Activated T-cell treated with anti-CD3 and anti-CD28 coated beads for 24 hours (primary cell): ENCODE measurements at places on chromosomes 11 and 22.

- no peak for DNase-seq
These were observed 22.5 kb upstream of the SYT8 start for GRCh38 chr11:1812274-1812673.

DNA sequence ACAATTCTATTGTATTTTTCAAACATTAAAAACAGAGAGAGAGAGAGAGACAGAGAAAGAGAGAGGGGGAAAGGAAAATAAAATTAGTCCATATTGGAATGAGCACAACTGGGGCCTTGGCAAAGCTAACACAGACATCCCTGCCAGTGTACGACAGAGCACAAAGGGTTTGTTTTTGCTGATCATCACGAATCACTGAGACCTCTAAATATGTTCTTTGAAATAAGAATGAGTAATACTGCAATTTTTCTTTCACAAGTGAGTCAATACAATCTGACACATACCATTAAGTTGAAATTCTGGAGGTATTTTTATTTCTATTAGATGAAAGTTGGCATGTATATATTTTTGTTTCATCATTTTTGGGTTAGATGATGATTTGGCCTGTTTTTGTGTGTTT is 27.0 kb upstream of the LRRC4C start:
- no peak for DNase-seq

DNA sequence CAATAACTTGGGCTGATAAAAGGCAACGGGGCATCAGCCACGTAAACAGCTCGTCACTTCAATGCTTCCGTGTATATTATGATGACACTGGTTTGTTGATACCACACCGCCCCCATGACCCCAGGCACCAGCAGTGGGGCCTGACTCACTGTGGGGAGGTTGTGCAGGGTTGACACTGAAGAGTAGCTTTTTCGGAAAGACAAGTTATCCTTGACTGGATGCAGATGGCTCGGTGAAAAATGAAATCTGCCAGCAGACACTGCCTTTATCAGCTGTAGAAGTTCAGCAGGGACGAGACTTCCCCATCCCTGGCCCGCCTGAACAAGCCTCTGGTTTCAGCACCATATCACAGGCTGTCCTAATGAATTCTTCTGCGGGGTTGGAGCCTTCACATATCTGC is 55.6 kb downstream of the WT1 start:
- no peak for DNase-seq

GRCh38 chr11:36409152-36409816 is 100.8 kb downstream of the TRAF6 start:
- no peak for DNase-seq

GRCh38 chr11:57428643-57429042 is 1.7 kb upstream of the SLC43A3 start:
- no peak for DNase-seq

DNA sequence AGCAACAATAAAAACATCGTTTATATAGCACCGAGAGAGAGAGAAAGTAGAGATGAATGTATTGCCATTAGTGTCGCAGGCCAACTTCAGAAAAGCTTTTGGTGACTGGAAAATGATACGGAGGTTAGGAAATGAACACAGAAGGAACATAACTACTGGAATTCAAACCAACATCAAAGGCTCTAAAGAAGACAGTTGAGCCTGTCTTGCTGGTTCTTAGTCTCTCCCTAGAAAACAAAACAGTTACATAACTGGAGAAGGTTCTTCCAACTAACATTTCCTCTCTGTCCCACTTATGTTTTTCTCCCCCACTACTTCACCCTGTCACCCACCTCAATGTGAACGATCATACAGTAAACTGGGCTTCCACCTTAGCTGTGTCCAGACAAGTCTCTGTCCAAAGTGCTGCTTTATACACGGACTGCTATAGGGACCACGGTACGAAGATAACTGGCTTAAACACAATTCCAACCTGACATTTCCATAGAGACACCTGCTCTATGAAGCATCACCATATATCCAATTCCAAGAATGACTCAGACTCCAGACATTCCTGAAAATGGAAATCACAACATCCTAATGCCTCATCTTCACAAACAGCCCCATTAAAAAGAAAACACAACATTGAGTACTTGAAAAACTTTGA is 85.2 kb upstream of the ARHGAP32 start:
- no peak for DNase-seq

DNA sequence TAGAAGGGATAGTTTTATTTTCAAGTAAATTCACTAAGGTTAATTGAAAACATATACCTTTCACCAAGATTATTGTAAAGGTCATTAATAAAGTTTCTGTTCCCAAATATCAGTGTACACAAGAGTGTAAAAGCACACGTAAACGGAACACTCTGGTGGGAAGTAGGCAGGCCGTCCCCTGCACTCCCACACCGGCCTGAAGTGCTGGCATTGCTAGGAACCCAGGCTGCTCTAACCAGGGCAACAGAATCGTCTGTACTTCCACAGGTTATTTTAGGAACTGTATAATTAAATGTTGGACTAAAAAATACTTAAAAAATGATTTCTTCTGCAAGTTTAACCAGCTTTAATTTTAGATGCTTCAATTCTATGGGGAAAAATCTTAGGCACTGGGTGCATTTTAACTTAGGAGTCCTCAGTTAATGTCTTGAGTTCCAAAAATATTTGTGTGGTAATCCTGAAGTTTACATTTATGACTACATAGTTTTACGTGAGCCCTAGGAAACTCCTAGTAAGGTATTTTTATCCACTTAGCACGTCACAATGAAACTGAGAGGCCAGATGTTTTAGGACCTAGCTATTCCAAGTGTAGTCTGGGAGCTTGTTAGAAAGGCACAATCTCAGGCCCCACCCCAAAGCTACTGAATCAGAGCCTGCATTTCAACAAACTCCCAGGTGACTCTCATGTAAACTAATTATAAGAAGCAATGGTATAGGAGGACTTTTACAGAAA is 31.2 kb downstream of the KMT5B start:
- DNase-seq = no peak

DNA sequence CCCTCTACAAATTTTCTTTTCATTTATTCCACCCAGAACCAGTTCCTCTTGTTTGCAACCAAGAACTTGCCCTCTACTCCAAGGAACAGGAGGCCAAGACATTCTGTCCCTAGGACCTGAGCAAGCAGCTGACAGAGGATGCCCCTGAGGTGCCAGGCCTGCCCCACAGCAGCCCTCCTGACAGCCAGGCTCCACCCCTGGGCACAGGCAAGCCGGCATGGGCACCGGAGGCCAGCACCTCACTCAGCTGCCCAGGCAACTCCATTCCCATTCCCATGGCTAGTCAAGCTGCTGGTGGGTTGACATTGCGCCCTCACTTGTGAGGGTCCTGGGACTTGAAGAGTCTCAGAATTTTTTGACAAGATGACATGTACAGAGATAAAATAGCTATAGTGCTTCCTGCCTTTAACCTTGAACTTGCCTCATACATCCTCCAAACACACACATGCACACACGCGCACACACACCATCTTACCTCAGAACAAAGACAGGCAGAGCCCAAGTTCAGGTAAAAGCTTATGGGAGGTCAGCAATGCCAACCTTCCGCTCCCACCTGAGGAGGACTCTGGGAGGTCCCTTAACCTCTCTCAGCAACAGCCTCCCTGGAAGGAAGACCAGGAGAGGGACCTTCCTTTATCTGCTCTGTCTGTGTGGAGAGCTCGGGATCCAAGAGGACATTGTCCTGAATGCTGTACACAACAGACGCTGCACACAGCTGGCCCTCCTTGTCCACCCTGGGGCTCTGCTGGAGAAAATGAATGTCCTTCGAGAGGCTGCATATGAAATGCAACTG is 620.9 kb upstream of the CADM1 start:
- no peak for DNase-seq

GRCh38 chr11:12674936-12675696 is 895 bp downstream of the TEAD1 start:
- DNase-seq = no peak

DNA sequence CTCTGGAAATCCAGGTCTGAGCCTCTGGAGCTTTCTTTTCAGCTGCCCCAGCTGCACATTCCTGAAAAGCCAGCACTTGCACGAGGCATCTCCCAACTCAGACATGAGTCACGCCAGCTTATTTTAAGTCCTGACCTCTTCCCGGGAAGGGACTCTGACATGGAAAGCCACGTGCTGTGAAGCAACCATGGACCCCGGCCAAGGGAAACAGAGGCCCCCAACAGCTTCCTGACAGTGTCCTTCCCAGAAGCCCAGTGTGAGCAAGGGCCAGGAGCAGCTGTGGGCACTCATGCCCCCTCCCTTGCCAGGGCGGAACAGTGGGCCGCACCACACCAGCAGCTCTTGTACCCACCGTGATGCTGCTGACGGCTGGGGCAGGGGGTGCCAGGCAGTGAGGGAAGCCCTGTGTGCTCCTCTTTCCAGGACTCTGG is 118.8 kb upstream of the CADM1 start:
- no peak for DNase-seq

- no peak for DNase-seq
These were observed 25.7 kb upstream of the ALDH3B2 start for GRCh38 chr11:67700141-67700540.

- no peak for DNase-seq
These were observed 84.0 kb upstream of the AKIP1 start for GRCh38 chr11:8826901-8827560.

- no peak for DNase-seq
These were observed 239.5 kb downstream of the NTM start for GRCh38 chr11:131609921-131610320.

DNA sequence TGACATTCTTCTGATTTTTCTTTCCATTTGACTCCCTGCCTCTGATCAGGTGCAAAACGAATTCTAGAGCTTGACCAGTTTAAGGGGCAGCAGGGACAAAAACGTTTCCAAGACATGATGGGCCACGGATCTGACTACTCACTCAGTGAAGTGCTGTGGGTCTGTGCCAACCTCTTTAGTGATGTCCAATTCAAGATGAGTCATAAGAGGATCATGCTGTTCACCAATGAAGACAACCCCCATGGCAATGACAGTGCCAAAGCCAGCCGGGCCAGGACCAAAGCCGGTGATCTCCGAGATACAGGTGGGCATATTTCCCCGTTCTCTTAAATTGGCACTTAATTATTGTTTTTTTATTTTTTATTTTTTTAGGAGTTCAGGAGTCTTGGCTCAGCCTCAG is 15.4 kb downstream of the XRCC6 start:
- DNase-seq = no peak

GRCh38 chr11:59614277-59615119 is 1.1 kb downstream of the OSBP start:
- no peak for DNase-seq

DNA sequence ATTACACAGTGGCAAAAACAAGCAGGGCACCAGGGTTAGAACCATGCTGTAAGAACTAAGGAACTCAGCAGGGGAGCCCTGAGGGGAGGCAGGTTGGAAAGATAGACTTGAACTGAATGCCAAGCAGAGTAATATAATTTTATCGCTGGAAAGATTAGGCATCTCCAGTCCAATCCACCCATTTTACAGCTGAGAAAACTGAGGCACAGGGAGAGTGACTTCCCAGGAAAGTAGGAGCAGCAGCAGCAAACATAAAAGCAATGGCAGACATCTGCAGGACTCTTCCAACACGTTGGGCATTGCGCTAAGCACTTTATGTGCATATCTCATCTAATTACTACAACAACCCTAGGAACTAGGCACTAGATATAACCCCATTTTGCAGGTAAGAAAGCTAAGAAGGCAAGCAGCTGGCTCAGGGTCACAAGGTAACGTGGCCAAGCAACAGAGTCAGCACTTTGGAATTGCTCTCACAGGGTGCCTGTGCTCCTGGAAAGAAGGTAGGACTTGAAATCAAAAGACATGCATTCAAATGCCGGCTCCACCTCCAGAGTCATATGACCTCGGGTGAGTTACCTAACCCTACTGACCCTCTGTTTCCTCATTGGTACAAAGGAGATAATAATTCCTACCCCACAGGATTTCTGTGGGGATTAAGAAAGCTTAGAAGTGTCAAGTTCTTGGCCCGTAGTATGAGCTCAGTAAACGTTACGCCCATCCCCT is 215.3 kb downstream of the BARX2 start:
- DNase-seq = no peak

GRCh38 chr11:87926250-87926970 is 248.8 kb downstream of the RAB38 start:
- DNase-seq = no peak

DNA sequence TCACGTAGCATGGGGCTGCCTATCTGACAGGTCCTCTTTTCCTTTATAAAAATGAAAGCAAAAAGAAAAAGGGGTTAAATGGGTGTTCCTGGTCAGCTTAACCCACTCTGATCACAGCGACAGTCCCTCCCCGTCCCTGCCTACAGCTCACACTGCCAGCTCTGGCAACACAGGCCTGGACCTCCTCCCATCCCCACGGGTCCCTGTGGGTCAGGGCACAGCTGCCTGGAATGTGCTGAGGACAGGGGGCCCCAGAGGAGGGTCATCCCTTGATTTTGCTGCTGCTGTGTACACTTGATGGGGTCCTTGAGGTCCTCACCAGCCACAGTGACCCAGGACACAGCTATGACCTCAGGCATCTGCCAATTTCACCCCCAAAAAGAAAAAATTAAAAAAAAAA is 29.6 kb upstream of the CYP2D6 start:
- no peak for DNase-seq

- no peak for DNase-seq
These were observed 42.8 kb downstream of the REXO2 start for GRCh38 chr11:114482114-114482513.

DNA sequence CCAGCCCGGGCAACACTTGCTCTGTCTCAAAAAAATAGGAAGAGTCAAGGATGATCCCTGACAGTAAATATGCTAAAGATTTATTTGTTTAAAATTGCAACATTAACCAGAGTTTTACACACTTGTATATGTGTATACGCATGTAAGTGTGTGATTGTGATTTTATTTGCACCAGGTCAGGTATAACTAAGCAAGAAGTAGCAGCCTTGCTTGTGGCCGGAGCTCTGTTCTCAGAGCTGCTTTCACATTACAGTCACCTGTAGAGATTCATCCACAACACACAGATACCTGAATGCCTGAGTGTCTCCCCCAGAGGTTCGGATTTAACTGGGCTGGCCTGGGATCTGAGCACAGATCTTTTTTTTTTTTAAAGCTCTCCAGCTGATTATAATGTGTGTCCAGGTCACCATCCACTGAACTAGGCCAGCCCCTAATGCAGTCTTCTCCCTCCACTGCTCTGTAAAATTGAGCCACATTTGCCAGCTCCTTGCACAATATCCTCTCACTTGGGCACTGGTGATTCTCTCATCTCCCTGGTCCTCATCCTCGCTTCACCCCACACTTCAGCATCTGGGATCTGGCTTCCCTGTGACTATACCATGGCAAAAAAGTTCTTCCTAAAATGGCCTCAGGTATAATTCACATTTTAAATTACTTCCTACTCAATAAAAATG is 48.3 kb downstream of the LIF start:
- DNase-seq = no peak

- no peak for DNase-seq
These were observed 17.0 kb upstream of the CHADL start for GRCh38 chr22:41257696-41258095.

- DNase-seq = no peak
These were observed 19.6 kb downstream of the FGF3 start for GRCh38 chr11:69799582-69799981.
